ENCODE measurements at places on chromosomes 5 and 9. TPM values are rescaled to one million over a fixed set of nuclear protein-coding genes. Genes with fewer than 3 reads are reported as not detected.

LPAR1 gene
- 61.5 TPM for total RNA-seq

DNA sequence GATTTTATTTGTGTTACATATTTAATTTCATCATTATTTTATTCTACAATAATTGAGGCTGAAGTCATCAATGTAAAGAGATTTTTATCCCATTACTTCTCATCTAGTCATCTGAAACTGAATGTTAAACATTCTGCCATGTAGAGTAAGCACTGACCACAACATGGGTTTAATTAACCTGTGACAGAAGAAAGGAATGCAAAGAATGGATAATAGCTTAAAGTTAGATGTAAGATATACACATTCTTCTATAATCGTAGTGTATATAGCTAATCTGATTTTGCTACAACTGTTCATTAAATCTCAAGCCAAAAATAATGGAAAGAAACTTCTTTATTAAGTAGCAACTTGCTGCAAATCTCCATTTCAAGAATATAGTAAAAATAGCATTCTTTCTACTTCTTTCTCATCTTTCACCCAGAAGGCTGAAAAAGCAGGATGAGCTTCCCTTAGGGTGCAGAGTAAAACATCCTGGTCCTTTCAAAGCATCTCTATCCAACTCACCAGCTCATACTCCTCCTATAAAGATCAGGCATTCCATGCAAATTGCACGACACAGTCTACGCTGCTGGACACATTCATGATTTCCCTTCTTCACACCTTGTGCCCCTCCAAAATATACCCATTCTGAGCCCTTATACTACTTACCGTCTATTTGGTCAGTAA lies 115.2 kb downstream of the EFNA5 start:
- no peak for DNase-seq

- peak; percentile 92 for DNase-seq
Observed at GRCh38 chr5:111223787-111224560, at the start of gene CAMK4. TSS of gene CAMK4 (plus strand) at chr5:111224384. CDS start at chr5:111224484, 100 bp downstream.

SLC35A4 gene
- total RNA-seq, result 9.7 TPM

DNA sequence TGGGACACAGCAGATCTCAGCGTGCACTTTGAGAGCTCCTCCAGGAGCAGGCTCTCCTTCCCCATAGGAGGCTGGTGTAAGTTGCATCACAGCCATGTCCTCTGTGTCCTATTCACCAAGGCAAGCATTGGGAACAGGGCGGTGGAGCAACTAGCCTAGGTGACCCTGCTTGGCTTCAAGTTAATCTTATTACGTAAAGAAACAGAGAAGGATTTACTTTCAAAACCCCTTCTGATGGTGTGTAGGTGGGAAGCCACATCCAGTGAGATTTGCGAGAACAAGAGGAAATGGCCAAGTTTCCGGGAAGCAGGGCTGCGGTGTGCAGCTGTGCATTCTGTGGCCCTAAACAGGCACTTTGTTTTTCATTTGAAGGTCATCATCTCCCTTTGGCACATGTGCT lies 80.2 kb downstream of the TRIO start:
- no peak for DNase-seq
